ENCODE measurements at places on chromosomes 3 and 15.

- no peak for DNase-seq
Measured at GRCh38 chr3:112802338-112802737, 44.3 kb downstream of the CD200R1L start.

- no peak for DNase-seq
Measured at GRCh38 chr15:69543681-69544364, 91.2 kb downstream of the RPLP1 start.

DNA sequence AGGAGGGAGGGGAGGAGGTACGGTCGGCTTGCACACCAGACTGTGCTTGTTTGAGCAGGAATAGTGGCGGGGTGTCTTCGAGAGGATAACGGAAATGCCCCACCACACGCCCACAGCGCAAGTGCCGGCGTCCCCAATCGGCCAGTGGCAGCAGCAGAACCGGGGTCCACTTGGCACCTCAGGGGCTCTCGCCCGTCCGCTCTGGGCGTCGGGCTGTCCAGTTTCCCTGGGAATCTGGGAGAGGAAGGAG lies 53.7 kb downstream of the CCDC54 start:
- DNase-seq, result peak; percentile 10

- DNase-seq, result no peak
Measured at GRCh38 chr3:5663601-5664000, 476.1 kb downstream of the EDEM1 start.

DNA sequence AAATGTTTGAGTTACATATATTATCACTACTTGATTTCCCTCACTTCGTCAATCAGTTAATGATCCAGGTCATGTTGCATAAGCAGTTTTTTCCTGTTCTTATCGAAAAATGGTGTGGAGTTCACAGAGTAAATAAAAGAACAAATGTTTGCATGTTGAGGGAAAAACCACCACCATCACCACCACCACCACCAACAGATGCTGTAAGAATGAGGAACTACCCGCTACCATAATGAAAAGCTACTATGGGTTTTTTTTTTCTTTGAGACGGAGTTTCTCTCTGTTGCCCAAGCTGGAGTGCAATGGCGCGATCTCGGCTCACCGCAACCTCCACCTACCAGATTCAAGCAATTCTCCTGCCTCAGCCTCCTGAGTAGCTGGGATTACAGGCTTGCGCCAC lies 27.6 kb downstream of the RUBCN start:
- DNase-seq, result no peak

DNA sequence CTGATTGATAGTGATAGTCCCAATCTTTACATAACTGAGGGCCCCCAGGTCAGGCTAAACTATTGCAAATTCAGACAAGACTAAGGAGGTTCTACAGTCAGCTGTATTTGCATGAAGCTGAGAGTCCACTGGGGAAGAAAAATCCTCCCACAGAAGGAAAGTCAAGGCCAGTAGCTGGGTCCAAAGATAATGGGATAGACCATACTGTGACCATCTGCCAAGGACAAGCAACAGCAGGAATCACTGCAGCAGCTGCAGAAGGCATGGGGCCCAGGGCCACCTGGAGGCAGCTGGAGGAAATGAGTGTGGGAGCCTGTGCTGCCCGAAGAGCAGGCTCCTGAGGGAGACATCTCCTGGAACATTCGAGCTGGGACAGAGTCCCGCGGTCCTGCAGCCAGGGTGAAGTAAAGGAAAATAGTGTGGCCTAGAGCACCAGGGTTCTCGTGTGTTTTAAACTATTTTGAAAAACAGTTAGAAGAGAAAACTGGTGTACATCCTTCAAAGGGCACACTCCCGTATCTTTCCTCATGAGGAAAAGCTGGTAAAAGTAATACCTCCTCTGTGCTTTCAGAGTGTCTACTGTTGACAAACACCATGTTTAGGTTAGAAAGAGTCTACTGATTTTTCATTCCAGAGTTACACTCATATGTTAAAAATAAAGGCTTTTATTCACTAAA lies 13.2 kb upstream of the TMEM212 start:
- no peak for DNase-seq

GRCh38 chr15:92153620-92154019 lies 240.1 kb upstream of the ST8SIA2 start:
- DNase-seq, result no peak

- peak; percentile 43 for DNase-seq
Measured at GRCh38 chr3:38649500-38650247, at the start of gene SCN5A. Gene SCN5A, minus strand, starts transcription at chr3:38649687. Its CDS starts 16,380 bp downstream, at chr3:38633307.

Measured in T-helper 2 cell treated with Interferon-gamma antibody and Interleukin-4, amounts not matched to agents 5 μg/mL and 100 μg/mL, for 36 hours (primary cell).